Left ventricle myocardium inferior (tissue), 1 donor: ENCODE measurements at places on chromosomes 12 and 14.
A peak's percentile ranks its signal among the peaks of the same experiment; 100 is the strongest.

- DNase-seq, result no peak
These were observed 354.3 kb downstream of the CEP128 start for GRCh38 chr14:80587096-80587724.

- no peak for DNase-seq
These were observed 25.3 kb downstream of the MYBPC1 start for GRCh38 chr12:101619858-101620761.

GRCh38 chr12:59383079-59383822 is 212.6 kb upstream of the SLC16A7 start:
- DNase-seq, result no peak

GRCh38 chr12:67515679-67516340 is 132.7 kb upstream of the DYRK2 start:
- DNase-seq, result no peak

- peak; percentile 37 for DNase-seq
These were observed 280.1 kb downstream of the VRK1 start for GRCh38 chr14:97077253-97077653.

- DNase-seq, result no peak
These were observed 74.0 kb downstream of the PCNX1 start for GRCh38 chr14:70981000-70981952.

GRCh38 chr14:103770902-103771301 is 55.3 kb downstream of the ZFYVE21 start:
- DNase-seq, result no peak

DNA sequence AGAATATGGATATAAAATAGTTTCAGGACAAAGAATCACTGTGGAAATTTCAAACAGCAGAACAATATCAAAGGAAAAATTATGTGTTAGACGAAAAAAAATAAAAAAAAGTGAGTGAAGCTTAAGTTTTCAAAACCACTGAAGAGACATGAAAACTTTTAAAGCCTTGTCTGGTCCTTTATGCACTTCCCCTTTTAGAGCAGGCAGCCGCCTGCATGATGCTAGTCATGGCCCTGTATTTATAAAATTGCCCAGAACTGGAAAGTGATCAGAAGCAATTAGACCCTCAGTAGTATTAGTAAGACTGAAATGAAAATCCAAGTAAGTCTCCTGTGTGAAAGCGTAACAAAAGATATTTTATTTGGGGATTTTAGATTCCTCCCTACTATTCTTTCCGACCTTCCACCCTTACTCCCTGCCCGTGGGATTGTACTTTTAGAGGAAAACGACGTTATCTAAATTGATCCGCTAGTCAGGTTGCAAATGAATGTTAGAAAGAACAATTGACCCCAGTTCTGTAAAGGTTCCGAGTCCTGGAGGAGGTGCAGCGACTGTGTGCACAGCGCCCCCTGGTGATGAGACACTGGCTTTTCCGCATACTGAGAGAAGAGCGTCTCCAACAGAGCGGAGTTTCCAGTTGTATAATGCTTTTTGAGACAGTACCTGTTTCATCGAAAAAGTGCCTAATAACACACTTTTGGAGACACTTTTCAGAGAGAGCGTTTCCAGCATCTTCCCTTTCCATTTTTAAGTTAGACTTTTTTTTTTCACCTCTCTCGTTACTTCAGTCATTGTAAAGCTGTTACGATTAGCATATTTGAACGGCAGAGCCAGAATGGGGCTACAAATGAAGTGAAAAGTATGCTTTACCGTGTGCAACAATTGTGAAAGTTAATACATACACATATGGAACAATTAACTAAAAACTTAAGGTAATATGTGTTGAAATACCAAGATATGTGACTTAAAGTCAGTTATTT is 12.4 kb downstream of the MGST1 start:
- DNase-seq, result peak; percentile 46

- no peak for DNase-seq
These were observed 6.3 kb downstream of the GON7 start for GRCh38 chr14:93200553-93200952.

DNA sequence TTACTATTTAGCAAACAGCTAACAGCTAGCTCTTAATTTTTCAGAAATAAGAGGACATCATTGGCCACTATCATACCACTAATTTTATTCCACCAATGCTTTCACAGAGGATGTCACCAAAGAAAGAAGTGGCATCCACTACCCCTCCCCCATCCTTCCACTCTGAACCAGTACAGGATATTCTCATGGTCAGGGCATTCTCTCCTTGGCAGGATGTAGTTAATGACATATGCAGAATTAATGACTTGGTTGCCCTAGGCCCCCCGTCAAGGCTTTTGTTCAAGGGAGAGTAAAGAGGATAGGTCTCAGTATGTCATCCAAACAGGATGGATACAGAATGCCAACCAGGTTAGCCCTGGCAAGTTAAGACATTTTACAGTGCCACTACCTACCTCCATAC is 18.9 kb upstream of the NUP107 start:
- no peak for DNase-seq

DNA sequence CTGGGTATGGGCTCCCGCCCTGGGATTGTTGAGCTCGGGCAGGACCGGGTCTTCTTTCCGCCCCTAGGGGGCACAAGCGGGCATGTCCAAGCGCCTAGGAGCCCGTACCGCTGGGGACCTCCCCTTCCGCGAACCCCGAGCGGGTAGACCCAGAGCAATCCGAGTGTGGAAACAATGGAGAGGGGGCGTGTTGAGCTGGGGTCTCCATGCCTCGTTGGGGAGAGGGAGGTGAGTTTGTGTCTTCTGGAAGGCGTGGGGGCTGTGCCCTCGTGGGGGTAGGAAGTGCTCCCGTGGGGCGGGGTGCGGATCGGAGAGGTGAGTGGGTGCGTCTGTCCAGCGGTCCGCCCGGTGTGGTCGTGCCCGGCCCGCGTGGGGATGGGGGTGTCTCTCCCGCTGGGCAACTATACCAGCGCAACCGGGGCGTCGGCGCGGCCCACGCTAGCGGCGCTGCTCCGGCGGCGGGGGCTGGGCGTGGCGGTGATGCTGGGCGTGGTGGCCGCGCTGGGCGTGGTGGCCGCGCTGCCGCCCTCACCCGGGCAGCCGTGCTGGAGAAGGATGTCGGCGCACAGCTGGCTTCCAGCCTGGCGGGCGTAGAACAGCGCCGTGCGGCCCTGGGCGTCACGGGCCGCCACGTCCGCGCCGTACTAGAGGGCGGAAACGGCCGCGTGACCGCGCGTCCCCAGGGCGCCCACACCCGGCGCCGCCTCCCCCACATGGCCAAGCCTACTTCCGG is 12.2 kb downstream of the AGAP2 start:
- DNase-seq, result peak; percentile 73

DNA sequence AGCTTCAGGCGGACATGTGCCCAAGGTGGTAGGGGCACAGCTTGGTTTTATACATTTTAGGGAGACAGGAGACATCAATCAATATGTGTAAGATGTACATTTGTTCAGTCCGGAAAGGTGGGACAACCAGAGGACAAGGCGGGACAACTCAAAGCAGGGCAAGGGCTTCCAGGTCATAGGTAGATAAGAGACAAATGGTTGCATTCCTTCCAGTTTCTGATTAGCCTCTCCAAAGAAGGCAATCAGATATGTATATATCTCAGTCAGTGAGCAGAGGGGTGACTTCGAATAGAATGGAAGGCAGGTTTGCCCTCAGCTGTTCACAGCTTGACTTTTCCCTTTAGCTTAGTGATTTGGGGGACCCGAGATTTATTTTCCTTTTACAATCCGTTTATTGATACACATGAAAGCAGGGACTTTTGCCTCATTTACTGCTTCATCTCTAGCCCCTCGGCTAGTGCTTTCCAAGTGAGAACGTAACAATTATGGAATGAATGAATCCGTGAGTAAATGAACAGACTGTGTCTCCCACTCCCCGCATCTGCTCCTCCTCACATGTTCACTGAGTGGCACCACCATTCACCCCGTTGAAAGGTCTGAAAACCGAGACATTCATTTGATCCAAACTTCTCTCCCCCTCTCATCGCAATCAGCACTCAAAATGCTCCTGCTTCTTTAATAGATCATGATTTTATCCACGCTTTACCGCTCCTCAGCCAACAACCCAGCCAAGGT is 6.9 kb upstream of the HSPB8 start:
- no peak for DNase-seq

DNA sequence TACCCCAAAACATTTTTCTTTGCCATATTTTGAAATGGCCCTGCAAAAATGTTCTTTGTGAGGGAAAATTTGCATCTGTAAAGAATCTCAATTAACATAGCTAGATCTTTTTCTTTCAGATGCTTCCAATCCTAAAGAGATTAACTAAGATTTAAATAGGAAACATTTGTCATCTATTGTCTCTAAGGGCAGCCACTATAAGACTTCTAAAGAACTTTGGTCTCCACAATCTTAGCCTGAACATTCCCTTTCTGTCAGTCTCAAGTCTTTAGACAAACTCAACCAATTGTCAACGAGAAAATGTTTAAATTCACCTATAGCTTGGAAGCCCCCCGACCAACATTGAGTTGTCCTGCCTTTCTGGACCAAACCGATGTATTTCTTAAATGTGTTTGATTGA is 71.1 kb upstream of the RASSF8 start:
- no peak for DNase-seq

DNA sequence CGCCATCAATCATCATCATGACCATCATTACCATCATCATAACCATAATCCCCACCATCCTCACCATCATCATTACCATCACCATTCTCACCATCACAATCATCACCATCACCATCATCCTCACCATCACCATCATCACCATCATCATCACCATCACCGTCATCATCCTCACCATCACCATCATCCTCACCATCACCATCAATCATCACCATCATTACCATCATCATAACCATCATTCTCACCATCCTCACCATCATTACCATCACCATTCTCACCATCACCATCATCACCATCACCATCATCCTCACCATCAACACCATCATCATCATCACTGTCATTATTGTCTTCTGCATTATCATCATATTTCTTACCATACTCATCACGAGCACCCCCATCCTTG is 245.5 kb downstream of the ADGRD1 start:
- DNase-seq, result no peak

GRCh38 chr12:107660235-107660634 is 25.4 kb upstream of the PWP1 start:
- DNase-seq, result no peak

GRCh38 chr12:66119229-66119869 is 11.2 kb downstream of the LLPH start:
- no peak for DNase-seq

GRCh38 chr14:65847075-65847847 is 434.7 kb downstream of the FUT8 start:
- DNase-seq, result no peak

- no peak for DNase-seq
These were observed 8.3 kb upstream of the WSCD2 start for GRCh38 chr12:108120863-108121165.

GRCh38 chr14:91227183-91227628 is 17.3 kb downstream of the GPR68 start:
- no peak for DNase-seq

GRCh38 chr14:102225386-102225785 is 79.6 kb downstream of the MOK start:
- DNase-seq, result no peak

- no peak for DNase-seq
These were observed 116.9 kb downstream of the DIP2B start for GRCh38 chr12:50621399-50622300.

- DNase-seq, result no peak
These were observed 360.5 kb upstream of the TMPO start for GRCh38 chr12:98154850-98155249.

- DNase-seq, result peak; percentile 86
These were observed 30.7 kb downstream of the PXN start for GRCh38 chr12:120234643-120235368.

- DNase-seq, result no peak
These were observed 24.1 kb downstream of the PTGER2 start for GRCh38 chr14:52338051-52338681.

DNA sequence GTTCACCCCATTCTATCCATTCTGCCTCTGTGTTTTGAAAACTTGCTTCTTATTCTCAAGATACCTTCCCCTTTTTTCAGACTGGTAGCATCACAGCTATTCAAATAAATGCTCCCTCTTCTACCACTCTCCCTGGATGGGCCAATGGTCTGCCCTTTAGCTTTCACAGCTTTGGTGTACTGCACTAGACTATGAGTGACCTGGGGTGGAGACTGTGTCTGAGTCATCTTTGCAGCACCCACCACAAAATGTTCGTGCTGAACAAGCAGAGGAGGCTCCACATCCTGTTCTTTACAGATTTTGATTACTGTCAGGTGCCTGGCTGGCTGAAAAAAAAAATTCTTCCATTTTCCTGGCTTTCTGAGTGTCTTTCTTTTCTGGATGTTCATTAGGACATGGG is 1104.1 kb upstream of the TMEM132C start:
- no peak for DNase-seq

DNA sequence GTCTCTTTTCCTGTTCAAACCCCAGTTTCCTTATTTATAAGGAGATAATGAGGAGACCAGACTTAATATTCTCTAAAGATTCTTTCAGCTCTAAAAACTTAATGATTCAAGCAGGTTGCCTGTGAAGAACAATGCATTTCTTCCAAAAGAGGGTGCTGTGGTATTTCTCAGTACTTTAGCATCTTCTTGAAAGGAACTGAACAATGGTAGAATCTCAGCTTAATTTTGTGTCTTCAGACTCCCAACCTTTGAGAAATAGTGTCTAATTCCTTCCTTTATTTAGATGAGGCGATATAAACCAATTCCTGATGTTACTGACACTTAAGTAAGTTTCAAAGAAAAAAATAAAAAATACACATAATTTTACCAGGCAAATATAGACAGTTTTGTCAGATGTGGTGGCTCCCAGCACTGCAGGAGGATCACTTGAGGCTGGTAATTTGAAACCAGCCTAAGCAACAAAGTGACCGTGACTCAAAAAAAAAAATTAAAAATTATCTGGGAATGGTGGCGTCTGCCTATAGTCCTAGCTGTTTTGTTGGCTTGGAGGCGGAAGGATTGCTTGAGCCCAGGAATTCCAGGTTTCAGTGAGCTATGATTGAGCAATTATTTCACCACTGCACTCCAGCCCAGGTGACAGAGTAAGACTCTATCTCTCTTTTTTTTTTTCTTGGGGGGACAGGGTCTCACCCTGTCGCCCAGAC is 76.9 kb upstream of the PSMA6 start:
- DNase-seq, result no peak

DNA sequence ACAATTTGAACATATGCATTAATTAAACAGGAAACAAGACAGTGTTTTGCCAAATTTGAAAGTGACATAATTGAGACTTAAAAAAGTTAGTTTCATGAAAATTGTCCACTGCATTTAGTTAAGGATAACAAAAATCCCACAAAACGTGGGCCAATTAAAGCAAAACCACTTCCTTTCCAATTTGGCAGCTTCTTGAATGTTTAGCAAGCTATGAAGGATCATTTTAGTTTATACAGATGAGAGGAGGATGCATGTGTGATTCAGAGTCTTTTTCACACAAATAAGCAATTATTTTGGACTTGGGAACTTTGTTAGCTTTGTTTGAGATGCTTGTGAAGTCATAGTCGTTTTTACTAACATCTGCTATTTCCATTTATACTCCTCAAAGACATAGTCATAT is 109.6 kb downstream of the ATXN7L3B start:
- DNase-seq, result no peak

DNA sequence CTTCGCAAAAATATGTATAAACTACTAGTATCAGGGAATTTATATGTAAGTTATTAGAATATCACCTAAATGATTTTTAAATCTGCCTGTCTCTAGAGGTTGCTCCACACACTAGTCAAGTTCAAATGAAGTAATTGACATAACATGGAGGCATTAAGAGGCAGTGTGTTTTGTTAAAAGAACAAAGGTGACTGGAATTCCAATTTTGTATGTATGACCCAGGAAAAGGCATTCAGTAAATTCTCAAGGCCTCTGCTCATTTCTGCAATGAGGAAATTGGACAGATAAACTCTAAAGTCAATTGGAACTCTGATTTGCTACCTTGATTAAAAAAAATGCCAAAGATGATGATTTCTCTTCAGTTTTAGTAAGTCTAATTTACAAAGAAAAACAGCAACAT is 117.1 kb downstream of the NAV3 start:
- DNase-seq, result no peak
